ENCODE measurements at places on chromosomes 5 and 9.

DNA sequence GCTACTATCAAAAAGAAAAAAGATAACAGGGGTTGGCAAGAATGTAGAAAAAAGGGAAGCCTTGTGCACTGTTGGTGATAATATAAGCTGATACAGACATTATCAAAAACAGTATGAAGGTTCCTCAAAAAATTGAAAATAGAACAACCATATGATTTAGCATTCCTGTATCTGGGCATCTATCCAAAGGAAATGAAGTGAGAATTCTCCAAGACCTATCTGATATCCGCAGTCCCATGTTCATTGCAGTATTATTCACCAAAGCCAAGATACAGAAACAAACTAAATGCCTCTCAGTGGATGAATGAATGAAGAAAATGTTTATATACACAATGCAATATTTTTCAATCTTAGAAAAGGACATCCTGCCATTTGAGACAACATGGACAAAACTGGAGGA is 1943.3 kb downstream of the MAT2B start:
- peak; percentile 5 for DNase-seq

DNA sequence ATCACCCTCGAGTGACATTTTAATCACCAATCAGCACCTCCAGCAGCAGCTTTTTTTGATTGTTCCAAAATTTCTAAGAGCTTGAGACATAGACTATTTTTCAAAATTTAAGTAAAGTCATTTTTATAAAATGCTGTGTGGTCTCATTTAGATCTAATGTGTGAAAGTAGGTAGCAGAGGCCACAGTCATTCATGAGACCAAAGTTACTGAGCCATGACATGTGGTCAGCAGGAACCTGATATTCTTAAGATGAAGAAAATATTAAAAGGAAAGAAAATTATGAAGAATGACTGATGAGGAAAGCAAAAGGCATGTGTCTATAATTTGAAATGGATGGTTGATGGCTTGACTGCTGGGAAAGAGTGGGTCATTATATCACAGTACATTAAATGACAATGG is 7.2 kb downstream of the FREM1 start:
- DNase-seq: no peak

DNA sequence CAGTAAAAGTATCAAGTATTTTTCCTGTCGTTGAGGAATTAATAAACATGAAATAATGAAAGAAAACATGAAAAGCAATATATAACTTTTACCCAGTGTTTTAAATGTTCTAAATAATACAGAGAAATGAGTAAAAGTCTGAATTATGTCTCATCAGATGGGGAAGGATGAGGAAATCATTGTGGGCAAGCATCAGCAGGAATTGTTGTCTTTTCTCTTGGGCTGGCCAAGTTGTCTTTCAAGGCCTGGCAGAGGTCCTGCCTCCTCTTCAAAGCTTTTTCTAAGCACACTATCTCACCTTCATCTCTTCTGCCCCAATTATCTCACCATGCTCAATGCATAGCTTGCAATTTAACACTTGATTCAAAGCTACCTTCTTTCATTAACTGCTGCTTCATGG is 41.9 kb downstream of the MOCS2 start:
- peak; percentile 41 for DNase-seq

- DNase-seq: no peak
These were observed 71.3 kb downstream of the SH3TC2 start for GRCh38 chr5:148991566-148991965.

DNA sequence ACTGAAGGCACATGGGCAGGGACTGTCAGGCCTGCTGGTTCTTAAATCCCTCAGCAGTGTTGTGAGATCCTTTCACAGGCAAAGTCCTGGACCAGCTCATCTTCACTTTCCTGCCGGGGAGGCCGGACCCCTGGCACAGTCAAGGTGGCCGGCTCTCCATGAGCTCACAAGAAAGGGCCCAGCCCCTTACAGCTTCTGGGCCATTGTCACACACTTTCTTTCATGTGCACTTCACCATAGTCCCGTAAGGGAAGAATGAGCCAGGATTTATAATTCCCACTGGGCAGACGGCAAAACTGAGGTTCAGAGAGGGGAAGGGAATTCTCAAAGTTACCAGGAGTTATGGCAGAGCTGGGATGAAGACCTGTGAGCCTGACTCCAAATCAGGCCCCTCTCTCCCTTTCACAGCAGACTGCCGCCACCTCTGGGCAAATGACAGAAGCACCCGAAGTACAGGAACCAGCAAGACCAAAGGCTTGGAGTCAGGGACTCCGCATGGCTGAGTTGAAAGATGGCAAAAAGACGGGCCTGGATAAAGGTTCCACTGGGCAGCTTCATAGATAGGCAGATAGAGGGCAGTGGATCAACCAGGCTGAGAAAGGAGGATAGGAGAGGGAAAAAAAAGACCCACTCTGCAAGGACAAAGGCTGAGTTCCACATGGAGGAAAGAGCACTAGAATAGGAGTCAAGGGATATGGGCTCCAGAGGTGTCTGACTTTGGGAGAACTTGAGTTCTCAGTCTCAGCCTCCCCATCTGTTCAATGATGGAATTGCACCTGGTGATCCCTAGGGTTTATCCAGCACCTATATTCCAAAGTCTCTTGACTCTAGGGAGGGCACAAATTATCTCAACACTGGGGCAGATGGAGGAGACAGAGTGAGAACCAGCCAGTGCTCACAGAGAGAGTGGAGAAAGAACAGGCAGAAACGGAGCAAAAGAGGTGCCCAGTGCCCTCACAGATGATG is 128.7 kb downstream of the PAX5 start:
- no peak for DNase-seq

- no peak for DNase-seq
These were observed 159.1 kb downstream of the HTR1A start for GRCh38 chr5:63803165-63803564.

GRCh38 chr5:1963358-1963757 is 80.6 kb upstream of the IRX4 start:
- DNase-seq: no peak

DNA sequence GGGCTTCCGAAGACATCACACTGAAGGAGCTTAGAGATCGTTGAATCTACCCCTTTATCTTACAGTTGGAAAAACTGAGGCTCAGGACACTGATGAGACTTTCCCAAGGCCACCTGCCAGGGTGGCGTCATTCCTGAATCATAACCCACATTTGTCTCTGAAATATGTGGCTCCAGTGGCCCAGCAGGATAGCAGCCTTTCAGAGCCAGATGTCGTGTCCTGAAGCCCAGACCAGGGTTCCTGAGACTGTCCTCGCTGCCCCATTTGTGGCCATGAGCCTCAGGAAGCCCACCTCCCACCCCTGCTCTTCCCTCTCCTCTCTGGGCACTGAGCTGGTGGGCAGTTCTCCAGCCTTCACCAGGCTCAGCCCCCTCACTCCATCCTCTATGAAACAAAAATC is 2.4 kb downstream of the HMCN2 start:
- DNase-seq: no peak

GRCh38 chr9:134393582-134394280 is 67.5 kb downstream of the RXRA start:
- DNase-seq: no peak

DNA sequence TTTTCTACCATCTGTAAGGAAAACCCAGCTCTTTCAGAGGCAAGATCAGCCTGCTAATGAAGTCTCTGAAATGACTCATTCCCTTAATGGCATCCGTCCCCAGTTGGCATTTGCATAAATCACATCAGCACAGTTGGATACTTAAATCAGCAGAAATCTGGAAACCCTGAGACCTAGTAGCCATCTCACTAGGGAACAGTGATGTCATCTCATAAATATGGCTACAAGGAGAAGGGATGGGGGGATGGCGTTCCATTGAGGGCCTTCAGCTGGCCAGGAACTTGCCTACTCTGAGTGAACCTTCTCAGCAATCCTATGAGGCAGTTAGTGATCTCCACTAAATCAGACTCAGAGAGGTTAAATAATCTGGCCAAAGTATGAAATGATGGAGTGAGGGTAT is 81.8 kb downstream of the CMYA5 start:
- peak; percentile 21 for DNase-seq

DNA sequence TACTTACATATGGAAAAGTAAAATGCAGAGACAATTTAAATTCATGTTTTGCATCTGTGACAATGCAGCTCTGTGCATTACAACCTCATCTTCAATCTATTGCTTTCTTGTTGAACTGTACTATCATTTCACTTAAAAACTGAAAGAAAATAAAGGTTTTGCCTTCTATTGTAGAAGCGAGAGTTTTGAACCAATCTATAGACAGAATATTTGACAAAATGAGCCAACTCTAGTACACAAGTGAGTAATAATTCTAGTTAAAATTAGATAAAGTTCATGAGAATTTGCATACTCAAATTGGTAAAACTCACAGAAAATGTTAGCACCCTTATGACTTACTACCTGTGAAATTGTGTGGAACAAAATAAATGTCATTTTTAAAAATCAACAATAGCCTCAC is 123.7 kb downstream of the EDIL3 start:
- DNase-seq: no peak

DNA sequence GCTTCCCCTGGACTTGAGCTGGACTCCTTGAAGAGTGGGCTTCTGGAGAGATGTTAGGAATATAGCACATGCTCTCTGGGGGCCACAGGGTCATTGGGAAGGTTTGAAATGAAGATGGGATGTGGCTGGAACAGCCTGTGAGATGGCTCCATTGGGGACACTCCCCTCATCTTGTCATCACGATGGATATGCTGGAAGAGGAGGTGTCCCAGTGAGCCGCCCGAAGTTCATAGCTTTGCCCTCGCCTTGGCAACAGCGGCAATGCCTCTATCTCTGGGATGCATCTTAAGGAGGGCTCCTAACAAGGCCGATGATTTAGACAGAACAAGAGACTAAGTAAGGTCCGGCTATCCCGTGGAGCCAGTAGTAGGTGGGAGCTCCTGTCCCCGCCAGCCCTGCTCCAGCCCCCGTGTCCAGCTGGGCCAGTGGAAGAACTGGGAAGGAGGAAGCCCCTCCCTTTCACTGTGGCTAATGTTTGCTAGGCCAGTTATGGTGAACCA is 23.9 kb downstream of the AMBP start:
- DNase-seq: no peak

GRCh38 chr5:14545308-14545707 is 36.3 kb upstream of the OTULINL start:
- DNase-seq: no peak

DNA sequence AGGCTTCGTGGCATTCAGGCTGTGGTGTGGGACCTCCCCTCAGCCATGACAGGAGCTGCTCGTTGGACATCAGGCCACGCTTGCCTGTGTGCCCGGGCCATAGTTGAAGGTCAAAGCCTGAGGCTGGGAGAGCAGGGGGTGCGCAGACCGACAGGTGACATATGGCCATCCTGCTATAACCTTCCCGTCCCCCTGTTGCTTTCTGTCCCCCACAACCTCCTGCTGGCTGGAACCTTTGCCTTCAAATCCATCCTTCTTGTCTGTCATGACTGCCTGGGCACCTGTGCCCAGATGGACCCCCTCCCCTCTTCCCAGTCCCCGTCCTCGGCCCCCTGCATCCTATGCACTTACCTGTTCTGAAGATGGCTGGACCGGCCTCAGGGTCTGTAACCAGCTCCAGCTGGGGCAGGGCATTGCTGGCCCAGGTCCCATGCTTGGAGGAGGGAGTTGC is 83.2 kb downstream of the WNK2 start:
- DNase-seq: no peak

GRCh38 chr5:2153350-2153749 is 270.6 kb upstream of the IRX4 start:
- DNase-seq: no peak

DNA sequence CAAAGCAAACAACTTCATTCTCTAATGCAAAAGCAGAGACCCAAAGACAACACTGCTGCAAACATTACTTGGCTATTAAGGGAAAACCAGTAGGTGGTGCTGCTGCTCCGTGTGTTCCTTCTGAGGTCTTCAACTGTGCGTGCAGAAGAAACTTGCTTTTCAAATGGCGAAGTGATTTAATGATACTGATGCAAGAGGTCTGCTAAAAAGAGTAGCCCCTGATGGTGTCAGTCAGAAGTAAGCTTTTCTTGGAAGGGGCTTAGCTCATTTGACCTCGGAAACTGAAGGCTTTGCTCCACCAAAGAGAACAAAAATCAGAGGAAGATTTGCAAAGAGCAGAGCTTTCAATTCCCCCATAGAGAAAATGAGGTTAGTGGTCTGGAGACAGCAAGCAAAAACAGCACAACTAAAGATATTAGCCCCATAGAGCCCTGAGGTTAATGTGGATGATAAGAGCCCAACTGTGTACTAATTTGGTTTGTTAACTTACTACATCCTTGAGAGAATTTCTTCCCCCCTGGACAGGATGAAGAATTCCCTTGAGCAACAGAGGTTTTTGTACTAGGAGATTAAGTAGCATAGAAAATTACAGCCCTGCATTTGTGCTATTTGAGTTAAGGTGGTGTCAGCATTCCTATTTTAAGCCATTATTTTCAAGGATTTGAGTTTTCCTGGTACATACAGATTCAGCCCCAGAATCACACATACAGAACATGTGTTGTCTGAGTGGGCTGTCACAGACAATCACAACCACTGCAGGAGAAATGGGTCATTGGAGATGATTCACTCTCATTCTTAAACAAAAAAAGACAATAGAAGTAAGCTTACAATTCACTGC is 153.2 kb upstream of the C9orf72 start:
- DNase-seq: peak; percentile 61

GRCh38 chr5:164763206-164763605 is 1257.8 kb downstream of the MAT2B start:
- DNase-seq: no peak

DNA sequence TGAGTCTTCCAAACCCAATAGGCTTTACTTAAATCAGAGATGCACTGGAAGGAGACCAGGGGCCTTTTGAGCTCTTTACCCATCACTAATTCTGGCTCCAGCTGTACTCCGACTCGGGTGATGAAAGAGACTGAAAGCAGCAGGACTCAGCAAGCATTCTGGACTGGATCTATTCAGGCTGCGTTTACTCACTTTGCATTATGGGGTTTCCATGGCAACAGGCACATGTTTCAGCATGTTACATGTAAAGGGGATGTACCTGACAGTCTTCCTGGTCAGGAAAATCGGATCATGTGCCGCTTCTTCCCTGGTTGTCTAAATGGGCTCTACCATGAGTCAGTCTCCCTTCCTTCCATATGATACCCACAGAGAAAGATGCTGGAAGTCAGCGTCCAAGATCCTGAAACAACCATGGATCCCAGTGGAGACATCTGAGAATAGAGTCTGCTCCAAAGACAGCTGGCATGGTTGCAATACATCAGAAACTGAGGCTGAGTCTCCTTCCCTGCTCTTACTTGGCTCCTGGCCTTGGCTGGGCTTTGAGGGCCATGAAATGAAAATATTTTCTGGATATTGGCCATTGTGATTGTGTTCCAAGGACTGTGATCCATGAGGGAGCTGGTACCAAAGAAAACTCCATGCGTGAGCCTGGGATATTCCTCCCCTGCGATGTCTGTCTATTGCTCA is 102.5 kb upstream of the TNC start:
- peak; percentile 79 for DNase-seq

Measured in fibroblast of the aortic adventitia (primary cell).